Cortex of kidney (tissue), 1 donor: ENCODE measurements at places on chromosomes 12 and 14.

- no peak for DNase-seq
Measured at GRCh38 chr14:56742391-56742878, 67.8 kb downstream of the OTX2 start.

DNA sequence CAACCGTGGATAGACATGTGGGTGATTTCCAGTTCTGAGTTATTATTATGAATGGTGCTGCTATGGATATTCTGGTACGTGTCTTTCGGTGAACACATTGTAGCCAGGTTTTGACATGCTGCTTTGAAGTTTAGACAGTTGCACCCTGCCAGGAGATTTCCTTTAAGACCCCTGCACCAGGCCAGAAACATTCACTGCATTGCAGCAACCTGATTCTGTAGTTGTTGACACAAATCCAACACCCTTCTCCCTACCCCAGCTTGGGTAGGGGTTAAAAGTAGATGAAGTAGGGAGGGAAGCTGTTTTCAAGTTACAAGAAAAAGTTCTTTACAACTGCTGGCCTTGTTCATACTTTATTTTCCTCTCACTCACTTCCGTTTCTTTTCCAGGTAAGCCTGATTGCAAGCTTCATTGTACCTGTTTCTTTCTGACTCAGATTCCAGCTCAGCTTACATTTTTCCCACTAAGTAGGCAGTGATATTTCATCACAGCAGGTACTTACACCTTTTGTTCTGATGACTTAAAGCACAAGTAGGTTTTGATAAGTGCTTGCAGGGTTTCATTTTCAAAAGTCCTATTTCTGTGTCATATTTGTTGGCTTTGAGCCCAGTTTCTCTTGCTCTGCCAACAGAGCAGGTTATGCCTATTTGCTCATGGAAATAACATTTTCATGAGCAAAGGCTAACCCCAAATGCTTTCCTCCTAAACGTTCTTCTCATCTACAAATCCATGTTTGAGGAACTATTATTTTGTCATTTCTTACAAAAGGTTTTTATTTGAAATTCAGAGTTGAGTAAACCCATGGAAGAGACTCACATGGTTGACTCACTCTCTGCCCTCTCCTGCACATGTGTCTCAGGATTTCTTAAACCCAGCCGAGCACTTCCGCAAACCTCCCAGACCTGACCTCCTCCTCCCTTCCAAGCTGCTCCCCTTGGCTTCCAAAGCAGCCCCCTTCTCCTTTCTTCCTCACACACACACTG is 12.1 kb upstream of the LTA4H start:
- no peak for DNase-seq

DNA sequence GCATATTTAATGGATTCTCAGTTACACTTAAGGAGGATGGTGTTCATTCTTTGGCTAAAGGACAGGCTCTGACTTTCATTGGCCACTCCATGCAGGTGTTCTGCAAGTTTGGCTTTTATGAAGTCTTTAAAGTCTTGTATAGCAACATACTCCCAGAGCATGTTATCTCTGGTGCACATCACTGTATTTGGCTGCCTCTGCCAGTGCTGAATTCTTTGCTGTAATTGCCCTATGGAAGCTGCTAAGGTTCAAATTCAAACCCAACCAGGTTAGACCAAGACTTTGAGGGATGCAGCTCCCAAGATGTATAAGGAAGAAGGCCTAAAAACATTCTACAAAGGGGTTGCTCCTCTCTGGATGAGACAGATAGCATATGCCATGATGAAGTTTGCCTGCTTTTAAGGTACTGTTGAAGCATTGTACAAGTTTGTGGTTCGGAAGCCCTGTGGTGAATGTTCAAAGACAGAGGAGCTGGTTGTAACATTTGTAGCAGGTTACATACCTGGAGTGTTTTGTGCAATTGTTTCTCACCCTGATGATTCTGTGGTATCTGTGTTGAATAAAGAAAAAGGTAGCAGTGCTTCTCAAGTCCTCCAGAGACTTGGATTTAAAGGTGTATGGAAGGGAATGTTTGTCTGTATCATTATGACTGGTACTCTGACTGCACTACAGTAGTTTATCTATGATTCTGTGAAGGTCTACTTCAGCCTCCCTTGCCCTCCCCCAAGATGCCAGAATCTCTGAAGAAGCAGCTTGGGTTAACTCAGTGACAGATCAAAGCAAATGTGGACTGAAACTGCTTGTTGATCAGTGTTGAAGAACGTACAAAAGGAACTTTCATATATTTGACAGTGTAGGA is 19.4 kb downstream of the TMEM116 start:
- no peak for DNase-seq

DNA sequence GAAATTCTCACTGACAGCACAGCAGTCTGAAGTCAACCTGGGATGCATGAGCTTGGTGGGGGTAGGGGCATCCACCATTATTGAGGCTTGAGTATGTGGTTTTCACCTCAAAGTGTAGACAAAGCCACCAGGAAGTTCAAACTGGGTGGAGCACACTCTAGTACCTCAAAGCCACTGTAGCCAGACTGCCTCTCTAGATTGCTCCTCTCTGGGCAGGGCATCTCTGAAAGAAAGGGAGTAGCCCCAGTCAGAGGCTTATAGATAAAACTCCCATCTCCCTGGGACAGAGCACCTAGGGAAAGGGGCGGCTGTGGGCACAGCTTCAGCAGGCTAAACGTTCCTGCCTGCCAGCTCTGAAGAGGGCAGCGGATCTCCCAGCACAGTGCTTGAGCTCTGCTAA is 143.0 kb downstream of the KITLG start:
- no peak for DNase-seq

GRCh38 chr12:93167841-93168492 is 209.8 kb upstream of the NUDT4 start:
- no peak for DNase-seq

GRCh38 chr12:52528641-52529143 is 8.5 kb upstream of the KRT5 start:
- no peak for DNase-seq

DNA sequence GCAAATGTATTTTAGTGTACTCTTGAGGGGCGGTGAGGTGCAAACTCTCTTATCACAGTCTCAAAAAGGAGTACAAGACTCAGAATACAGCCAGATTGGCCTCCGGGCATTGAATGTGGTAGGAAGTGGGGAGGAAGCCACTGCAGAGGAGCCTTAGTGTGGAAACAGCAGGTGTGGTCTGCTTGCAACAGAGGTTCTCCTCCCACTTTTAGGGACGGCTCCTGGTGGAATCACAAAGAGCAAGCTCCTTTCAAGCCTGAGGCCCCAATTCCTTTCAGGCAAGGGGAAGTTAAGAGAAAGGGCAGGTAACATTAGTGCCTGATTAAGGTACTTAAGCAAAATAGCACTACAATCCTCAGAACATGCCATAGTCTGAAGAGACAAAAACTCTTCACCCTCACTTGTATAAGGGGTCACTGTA is 23.7 kb upstream of the SLC2A3 start:
- no peak for DNase-seq

GRCh38 chr12:55698241-55698955 is 9.3 kb downstream of the ITGA7 start:
- no peak for DNase-seq

GRCh38 chr12:15852383-15852782 is 29.8 kb upstream of the STRAP start:
- no peak for DNase-seq

GRCh38 chr12:83179999-83180398 is 493.3 kb downstream of the TMTC2 start:
- no peak for DNase-seq

GRCh38 chr14:38127784-38128183 is 79.9 kb upstream of the SSTR1 start:
- DNase-seq, result no peak

DNA sequence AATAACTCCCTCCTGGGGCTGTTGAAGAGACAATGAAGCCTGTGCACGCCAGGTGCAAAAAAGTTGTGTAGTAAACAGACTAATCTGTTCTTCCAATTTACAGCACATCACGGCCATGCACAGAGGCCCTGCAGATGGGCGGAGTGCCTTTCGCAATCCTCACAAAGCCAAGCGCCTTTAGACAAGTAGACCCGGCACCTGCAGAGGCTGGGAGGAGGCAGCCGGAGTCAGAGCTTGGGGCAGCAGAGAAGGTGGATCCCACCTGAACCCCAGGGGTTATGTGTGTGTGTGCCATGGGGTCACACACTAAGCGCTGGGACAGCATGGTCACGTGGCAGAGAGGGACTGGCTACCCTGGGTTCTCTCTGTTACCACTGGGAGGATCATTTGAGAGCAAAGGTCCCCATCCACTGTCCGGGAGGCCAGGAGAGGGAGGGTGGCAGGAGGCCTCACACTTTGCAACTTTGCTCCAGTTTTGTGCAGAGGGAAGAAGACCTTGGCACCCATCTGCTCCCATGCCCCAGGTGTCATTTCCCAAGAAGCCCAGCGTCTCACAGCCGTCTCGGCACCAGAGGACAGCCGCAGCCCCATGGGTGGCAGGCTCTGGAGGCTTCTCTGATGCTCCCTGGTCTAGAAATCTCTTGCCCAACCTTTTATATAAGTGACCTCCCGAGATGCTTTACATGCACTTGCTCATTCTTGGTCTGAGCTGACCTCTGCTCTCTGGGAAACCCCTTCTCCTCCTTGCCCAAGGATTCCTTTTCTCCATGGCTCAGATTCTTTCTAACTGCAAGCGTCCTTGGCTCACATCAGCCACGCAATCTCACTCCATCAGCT is 80.0 kb upstream of the DICER1 start:
- DNase-seq, result no peak

DNA sequence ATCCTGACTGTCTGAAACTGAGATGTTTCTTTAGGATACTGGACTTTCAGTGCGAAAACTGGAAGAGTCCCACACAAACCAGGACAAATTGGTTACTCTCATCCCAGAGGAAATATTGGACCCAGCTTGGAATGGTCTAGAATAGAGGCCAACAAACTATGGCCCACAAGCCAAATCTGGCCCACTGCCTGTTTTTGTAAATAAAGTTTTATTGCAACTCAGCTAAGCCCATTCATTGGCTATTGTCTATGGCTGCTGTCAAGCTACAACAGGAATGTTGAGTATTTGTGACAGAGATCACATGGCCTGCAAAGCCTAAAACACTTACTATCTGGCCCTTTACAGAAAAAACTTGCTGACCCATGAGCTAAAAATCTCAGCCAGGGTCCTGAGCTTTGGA is 6.5 kb downstream of the WSCD2 start:
- DNase-seq, result no peak

- no peak for DNase-seq
Measured at GRCh38 chr12:123903301-123904065, 69.1 kb downstream of the CCDC92 start.

- DNase-seq, result no peak
Measured at GRCh38 chr12:48970702-48971334, 717 bp downstream of the WNT10B start.

- DNase-seq, result no peak
Measured at GRCh38 chr12:48145981-48146380, 11.3 kb downstream of the ASB8 start.

GRCh38 chr12:129903092-129903945 is 506 bp downstream of the TMEM132D start:
- no peak for DNase-seq

DNA sequence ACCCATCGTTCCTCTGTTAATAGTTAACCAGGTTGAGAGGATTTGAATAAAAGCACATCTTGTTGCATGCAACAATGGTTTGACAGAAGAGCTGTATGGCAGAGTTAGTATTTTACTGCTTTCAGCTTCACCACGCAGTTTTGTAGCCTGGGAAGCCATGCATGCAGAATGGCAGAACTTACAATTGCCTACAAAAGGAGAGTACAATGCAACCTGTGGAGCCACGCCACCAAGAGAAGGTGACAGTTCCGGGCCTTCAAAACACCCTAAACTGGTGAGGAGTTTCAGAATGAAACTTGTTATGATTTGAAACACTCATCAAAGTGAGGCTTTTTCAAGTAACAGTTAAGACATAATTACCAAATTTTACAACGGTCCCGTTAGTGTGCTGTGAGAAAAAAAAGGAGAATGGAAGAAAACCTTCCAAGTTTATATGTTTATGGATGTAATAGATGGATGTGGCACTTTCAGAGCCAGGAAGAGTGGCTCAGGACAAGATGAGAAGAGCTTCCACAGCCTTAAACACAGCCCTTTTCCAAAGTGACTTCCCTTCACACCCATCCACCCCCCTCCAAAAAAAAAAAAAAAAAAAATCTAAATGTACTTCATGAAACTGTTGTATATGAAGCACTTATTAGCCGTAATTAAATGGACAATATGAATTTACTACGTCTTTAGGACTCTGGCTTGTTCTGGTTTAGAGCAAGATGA is 158.7 kb downstream of the EGLN3 start:
- no peak for DNase-seq

GRCh38 chr12:57173089-57173488 is 25.7 kb upstream of the LRP1-AS start:
- DNase-seq, result no peak

DNA sequence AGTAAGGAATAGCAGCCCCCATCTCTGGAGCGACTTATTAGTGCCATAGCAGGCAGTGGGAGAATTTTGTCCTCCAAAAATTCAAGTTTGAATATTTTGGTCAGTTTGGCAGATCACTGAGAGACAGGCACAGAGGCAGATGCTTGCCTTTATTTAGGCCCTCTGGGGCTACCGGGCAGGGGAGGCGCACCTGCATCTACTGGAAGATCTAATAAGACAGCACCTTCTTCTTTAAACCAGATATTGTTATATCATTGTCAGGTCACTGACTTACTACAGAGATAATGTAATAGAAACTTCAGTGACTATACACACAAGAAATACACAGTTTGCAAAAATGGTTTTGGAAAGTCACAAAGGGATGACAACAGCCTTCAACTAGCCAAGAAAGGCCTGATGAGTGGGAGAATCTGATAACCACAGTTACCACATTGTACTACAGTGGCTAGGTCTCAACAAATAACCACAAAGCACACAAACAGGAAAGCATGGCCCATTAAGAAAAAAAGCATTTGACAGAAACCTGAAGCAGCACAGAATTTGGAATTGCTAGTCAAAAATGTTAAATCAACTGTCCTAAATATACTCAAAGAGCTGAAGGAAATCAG is 56.8 kb downstream of the CDK17 start:
- no peak for DNase-seq

- DNase-seq, result no peak
Measured at GRCh38 chr12:42924482-42924881, 334.9 kb upstream of the PRICKLE1 start.

GRCh38 chr14:85409481-85410210 is 120.3 kb upstream of the FLRT2 start:
- no peak for DNase-seq

DNA sequence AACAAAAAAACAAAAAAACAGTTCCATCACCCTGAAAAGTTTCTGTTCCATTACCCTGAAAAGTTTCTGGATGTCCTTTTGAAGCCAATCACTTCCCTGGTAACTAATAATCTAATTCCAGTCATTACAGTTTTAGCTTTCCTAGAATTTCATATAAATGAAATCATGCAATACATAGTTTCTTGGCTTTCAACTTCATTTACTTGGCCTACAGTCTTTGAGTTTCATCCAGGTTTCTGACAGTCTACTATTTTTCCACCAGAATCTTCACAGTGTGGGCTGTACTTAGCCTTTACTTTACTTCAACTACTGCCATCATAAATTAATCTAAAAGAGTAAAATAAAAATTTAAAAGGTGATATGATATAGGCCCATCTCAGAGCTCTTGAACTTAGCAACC is 55.5 kb downstream of the RPS6KA5 start:
- no peak for DNase-seq
